ENCODE measurements at places on chromosomes 3 and 15.

GRCh38 chr15:40047415-40048210 lies 8.6 kb upstream of the SRP14 start:
- no peak for DNase-seq

GRCh38 chr15:65638109-65638508 lies 16.4 kb downstream of the SLC24A1 start:
- no peak for DNase-seq

DNA sequence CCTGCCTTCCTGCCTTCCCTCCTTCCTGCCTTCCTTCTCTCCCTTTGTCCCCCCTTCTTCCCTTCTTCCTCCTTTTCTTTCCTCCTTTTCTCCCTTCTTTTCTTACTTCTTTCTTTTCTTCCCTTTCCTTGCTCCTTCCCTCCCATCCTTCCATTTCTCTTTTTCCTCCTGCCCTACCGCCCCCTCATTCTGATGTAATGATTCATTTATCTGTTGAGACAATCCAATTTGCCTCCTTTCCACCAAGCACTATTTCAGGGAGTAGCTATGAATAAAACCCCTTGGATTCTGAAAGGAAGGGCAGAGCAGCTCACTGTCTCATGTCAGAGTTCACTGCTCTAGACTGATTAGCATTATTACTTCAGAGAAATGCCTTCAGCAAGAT lies 462.6 kb downstream of the PDCD6IP start:
- no peak for DNase-seq

GRCh38 chr15:80957556-80957955 lies 32.1 kb downstream of the MESD start:
- DNase-seq = no peak

DNA sequence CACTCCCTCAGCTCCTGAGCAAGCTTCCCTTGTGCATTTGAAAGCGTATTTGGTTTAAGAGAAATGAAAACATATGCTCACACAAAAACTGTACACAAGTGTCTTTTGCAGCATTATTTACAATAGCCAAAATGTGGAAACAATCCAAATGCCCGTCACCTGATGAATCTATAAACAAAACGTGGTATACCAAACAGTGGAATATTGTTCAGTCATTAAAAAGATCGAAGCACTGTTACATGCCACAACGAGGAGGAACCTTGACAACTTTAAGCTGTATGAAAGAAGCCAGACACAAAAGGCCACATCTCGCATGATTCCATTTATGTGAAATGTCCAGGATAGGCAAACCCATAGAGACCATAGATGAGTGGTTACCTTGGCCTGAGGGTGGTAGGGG lies 71.6 kb upstream of the CMTM7 start:
- no peak for DNase-seq

- DNase-seq = no peak
These were observed 53.4 kb downstream of the FEM1B start for GRCh38 chr15:68330901-68331300.

- no peak for DNase-seq
These were observed 29.9 kb downstream of the IGSF10 start for GRCh38 chr3:151430821-151431484.

- no peak for DNase-seq
These were observed 47.8 kb upstream of the RARB start for GRCh38 chr3:25380222-25380739.

DNA sequence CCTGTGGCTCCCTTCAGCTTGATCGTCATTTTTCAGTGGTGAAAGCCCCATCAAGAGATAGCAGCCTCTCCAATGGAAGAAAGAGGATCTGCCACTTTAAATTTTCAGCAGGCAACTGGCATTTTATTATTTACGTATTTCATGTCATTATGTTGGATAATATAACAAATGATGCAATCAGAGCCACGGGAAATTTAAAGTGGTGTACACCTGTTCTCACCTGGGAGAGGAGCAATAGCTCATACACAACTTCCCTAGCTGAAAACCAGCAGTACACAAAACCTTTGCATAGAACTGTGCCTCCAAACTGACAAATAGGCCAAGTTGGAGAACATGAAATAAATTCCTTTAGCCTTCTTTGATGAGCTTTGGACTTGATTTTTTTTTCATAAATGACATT lies 136.9 kb downstream of the SATB1 start:
- no peak for DNase-seq

DNA sequence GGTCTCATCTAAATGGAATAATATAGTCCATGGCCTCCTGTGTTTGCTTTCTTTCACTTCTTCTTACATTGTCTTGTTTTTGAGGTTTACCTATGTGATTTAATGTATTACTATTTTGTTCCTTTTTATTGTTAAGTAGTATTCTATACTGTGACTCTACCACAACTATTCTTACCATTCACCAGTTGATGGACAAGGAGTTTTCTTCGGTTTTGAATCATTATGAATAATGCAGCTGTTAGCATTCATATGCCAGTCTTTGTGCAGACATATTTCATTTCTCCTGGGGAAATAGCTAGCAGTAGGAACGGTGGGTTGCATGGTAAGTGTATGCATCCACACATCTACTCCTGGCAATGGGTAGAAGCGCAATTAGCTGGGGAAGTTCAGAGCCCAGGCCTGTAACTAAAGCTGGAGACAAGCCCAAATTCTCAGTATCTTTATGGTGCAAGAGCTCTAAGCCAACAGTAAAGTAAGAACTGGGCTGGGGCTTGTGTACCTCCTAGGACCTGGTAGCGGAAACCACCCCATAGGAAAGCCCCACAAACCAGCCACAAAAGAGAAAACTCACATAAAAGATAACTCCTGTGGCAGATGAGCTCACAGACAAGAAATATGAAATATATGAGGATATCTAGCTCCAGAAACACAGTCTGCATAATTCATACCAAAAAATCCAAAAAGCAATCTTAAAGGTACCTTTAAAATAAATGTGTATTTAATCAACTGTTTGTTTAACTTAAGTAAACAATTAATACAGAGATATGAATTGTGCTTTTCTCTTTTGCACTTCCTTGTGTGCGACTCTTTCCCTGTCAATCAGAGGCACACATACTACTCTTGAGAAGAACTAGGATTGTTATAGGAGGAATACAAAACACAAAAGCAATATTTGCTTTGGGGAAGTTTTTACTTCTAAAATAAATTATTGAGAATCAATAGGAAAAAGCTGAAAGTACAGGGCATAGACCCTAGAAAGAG lies 2.7 kb upstream of the CSTA start:
- no peak for DNase-seq

DNA sequence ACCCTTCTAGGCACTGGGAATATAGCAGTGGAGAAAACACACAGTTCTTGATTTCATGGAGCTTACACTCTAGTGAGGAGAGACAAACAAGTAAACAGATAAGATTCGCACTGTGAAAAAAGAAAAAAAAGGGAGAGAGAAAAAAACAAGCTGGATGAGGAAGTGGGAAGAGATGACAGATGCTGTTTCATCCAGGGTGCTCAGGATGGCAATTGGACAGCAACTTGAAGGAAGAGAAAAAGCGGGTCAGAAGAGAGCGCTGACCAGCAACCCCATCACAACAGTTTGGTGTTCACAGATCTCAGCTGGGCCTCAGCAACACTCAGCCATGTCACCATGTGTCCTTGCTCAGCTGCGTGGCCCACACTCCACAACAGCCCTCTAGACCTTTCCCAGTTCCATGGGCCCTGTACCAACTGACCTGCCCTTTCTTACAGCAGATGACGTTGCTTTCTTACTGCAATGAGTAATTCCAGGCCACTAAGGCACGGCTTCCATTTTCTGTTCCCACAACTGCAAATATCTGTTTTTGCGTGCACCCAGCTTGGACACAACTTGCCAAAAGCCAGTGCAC lies 230.8 kb downstream of the MEX3B start:
- DNase-seq = no peak

DNA sequence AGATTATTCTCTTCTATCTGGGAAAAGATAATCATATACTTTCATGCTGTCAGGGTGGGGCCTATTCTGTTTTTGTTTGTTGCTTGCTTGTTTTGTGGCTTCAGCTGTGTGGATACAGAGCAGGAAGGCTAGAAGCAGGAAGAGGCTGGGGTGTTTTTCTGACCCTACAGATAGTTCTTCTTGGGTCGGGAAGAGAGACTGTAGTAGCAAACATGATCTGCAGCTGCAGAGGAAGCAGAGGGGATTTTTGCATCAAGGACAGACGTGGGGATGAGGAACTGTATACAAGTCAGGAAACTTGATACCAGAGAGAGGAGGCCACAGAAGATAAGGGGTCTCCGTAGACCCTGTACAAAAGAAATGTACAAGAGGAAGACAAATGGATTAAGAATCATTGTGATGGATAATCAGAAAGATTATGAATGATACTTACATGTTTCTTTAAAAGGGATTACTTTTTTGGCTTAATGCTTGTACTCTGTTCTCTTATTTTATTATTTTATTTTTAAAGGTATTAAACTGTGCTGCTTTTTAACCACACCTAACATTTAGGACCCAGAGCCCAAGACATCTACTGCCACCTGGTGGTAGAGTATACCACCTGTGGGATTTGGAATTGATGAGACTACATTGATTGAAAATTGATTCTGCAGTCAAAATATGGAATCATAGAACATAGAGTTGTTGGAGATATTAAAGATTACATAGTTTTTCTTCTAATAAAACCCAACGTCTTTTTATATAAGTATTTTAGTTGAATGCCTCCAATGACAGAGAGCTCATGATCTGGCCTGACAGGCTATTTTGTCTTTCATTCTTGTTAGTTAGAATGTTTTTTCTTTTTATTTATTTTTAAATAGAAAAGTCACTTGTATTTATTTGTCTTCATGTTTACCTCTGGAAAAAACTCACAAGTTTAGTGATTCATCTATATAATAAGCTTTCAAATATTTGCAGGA lies 87.3 kb upstream of the ROPN1 start:
- DNase-seq = no peak

GRCh38 chr3:50587806-50588758 lies 18.8 kb downstream of the HEMK1 start:
- DNase-seq = no peak

GRCh38 chr3:72516361-72516760 lies 331.9 kb downstream of the SHQ1 start:
- DNase-seq = no peak

DNA sequence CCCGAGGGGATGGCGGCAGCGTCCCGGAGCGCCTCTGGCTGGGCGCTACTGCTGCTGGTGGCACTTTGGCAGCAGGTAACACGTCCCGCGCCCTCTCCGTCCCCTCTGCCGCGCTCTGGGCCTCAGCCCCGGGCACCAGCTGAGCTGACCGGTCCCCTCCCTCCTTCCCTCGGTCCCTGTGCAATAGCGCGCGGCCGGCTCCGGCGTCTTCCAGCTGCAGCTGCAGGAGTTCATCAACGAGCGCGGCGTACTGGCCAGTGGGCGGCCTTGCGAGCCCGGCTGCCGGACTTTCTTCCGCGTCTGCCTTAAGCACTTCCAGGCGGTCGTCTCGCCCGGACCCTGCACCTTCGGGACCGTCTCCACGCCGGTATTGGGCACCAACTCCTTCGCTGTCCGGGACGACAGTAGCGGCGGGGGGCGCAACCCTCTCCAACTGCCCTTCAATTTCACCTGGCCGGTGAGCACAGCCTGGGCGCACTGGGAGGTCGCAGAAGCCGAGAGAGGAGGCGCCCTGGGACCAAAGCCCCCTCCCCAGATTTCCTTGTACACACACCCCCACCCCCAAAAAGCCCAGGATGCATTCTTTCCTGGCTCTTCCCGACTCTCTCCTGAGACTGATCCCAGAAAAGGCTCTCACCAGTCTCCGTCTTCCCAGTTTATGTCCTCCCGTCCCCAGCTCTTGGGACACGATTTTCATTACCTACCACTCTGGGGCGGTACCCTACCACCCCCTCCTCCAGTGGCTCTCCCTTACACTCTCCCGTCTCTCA lies 705 bp downstream of the DLL4 start:
- peak; percentile 80 for DNase-seq

DNA sequence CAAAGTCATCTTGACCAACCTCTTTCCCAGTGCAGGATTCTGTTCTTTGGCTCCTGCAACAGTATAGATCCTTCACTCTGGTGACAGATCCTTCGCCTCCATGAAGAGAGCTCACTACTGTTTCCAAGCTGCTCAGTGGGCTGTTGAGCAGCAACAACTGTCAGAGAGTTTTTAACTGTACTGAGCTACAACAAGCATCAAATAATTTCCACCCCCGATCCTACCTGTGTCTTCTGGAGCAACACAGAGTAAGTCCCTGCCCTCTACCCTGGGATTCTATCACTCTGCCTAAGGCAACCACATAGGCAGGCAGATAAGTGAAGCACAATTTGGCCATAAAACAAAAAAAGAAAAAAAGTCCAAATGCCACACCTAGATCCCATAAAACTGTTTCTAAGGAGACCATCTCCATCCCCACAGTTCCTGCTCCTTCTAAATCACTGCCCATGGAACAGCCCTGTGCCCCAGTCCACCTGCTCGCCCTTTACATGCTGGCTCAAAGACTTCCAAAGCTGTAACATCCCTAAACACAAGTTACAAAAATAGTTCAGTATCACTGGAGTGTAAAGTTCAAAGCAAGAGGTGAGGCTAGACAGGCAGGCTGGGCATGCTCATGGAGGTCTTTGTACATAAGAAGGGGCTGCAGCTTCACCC lies 37.8 kb upstream of the ANPEP start:
- DNase-seq = no peak

DNA sequence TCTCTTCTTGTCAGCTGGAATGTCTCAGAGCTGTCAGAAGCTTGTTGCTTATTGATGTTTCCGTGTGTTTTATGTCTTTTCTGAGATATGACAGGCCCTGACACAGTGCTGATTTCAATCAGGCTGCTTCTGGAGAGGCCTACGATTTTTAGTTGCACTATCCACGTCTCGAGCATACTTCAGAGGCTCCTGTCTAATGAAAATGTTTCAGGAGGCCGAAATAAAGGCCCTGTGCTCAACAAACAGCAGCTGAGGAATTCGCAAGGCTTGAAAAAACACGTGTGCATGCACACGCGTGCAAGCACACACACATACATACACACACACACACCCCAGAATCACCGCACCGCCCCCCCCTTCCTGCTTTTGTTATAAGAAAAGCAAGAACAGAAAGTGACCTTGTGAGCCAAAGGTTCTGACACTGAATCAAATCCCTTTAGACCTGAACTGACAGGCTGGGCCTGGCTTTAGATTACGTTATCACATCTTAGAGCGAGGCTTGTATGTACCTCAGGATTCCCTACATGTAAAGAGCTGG lies 296.6 kb downstream of the NR2F2 start:
- DNase-seq = no peak

DNA sequence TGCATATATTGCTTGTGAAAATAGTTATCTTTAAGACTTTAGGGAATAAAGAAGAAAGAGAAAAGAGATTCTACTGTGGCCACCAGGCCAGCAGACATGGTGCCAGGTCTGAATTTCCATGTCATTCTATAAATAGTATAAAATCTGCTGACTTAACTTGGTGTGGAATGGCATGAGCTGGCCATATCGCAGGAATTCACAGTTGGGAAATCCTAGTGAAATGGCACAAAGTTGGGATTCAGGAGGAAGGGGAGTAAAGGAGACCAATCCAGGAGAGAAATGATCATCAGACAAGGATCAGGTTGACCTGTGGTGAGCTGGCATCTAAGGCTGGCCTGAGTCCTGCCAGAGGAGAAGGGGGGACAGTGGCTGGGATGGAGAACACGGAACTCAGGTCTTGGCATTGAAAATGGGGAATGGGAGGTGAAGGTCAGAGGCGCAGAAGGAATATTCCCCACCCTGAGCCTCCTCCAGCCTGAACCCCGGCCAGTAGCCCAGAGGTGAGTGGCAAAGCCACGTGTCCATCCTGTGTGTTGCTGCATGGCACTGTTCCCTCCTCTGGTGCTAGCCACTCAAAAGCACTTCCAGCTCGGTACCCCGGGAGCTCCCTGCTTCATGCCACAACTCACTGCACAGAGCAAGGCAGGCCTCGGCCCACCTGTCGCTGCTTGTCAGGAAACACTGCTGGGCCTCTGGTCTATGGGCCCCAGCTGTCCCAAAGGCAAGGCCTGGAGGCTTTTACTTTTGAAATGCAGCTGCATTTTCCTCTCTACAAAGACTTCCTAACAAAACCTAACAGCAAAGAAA lies 51.4 kb downstream of the SSUH2 start:
- DNase-seq = peak; percentile 44

All from H1 (cell line).